ENCODE measurements at places on chromosomes 13 and 19. TPM values are rescaled to one million over a fixed set of nuclear protein-coding genes. Genes with fewer than 3 reads are reported as not detected.

- peak; percentile 58 for DNase-seq
- H3K4me3 ChIP-seq, result peak overlapping the region; percentile 88
- H3K4me1 ChIP-seq, result peaks cover 20% of the 10 kb centered on the region
- H3K27ac ChIP-seq, result peak overlapping the region; percentile 46
Measured at GRCh38 chr19:6108721-6109633, 1.3 kb downstream of the RFX2 start.

DNA sequence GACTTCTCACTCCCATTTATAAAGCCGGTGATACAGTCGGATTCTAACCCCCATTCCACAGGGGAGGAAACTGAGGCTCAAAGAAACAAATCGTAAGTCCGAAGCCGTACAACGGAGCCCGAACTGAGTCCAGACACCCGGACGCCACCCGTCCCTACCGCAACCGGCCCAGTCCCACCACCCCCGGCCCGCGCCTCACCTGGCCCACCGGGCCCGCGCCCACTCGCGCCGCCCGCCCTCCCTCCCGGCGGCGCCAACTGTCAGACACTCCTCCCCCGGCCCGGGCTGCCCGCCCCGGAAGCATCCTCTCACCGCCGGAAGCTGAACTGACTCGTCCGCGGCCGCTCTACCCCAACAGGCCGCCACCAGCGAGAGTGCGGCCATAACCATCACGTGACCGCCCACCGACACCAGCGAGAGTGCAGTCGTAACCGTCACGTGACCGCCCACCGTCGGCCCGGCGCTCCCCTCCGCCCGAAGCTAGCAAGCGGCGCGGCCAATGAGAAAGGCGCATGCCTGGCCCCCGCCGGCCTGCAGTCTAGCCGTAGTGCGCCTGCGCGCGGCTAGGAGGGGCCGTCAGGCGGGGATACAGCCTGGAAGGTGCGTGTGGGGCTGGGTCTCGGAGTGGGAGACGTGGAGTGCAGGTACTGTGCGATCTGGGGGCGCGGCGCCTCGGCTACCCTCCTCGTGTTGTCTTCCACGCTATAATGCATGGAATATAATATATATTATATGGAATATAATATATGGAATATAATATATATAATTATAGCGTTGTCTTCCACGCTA is at the start of the genes C19orf47 and PLD3:
TSS of gene C19orf47 (minus strand) at position 273 of the 789 bp plus-strand sequence. CDS start 6,540 bp downstream, outside the sequence.
TSS of gene PLD3 (plus strand) at position 571 of the 789 bp plus-strand sequence. CDS start 17,789 bp downstream, outside the sequence.
- DNase-seq, result peak; percentile 98
- H3K4me1 ChIP-seq, result peaks cover 30% of the 10 kb centered on the region
- H3K36me3 ChIP-seq, result peaks cover 9% of the 10 kb centered on the region
- H3K27me3 ChIP-seq, result no peaks in the 10 kb centered on the region
- H3K27ac ChIP-seq, result peak within 1 kb of the TSS; percentile 95
- peak within 1 kb of the TSS; percentile 96 for H3K4me3 ChIP-seq

DNA sequence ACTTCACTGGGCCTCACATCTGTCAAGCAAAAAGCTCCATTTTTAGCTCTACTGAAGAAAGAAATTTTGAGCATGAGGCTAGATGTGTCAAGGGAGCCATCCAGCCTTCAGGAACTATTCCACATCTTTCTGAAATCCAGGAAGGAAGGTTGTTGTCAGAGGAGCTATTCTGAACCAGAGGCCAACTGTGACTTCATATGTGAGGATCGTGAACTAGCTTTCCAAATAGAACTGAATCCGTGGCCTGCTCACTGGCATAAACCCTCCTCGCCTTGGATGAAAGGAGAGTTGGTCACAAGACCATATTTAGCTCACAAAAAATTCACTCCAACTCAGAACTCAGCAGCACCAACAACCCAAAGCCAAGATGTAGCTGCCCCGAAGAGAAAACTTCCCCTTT is 195.8 kb downstream of the FOXO1 start:
- no peak overlapping the region for H3K4me3 ChIP-seq
- no peak overlapping the region for H3K27ac ChIP-seq
- H3K27me3 ChIP-seq, result no peaks in the 10 kb centered on the region
- no peak for DNase-seq
- H3K4me1 ChIP-seq, result peaks cover 8% of the 10 kb centered on the region

Gene B3GLCT
- 4.2 TPM for total RNA-seq

GRCh38 chr13:111640006-111640405 is 319.6 kb downstream of the TEX29 start:
- no peak overlapping the region for H3K27ac ChIP-seq
- H3K4me1 ChIP-seq, result no peaks in the 10 kb centered on the region
- DNase-seq, result no peak
- no peak overlapping the region for H3K4me3 ChIP-seq
- H3K27me3 ChIP-seq, result no peaks in the 10 kb centered on the region
- no peaks in the 10 kb centered on the region for H3K36me3 ChIP-seq

DNA sequence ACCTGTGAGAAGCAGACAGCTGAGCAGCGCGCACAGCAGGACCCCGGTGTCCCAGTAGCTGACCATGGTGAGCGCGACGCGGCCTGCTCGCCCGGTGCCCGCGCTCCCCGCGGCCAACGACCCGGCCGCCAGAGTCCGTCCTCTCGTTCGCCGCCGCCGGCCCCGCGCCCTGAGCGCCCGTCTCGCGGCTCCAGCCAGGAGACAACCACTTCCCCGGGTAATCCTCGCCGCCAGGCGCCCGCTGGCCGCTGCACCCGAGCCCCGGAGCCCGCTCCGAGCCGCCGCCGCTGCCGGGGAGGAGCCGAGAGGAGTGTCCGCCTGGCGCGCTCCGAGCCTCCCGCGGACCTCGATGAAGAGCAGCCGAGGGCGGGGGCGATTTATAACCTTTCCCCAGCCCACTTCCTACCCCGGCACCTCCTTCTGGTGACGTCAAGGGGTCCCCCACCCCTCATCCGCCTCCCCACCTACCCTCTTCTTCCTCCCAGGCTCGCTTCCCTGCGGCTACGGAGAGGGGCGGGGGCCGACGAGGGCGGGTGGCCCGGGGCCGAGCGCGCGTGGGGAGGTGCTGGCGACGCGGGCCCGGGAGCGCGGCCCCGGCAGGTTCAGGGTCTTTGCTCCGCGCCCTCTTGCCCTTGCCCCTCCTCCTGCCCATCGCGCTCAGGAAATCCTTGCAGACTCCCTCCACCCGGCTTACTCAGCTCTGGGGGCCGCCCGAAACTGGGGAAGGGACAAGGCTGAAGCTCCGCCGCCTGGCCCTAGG is at the start of gene FLT1:
TSS of gene FLT1 (minus strand) at position 351 of the 760 bp plus-strand sequence. CDS start at position 66, 285 bp downstream.
- H3K27ac ChIP-seq, result no peak within 1 kb of the TSS
- peaks cover 56% of the 10 kb centered on the region for H3K27me3 ChIP-seq
- H3K4me3 ChIP-seq, result peak within 1 kb of the TSS; percentile 63
- H3K36me3 ChIP-seq, result peaks cover 3% of the 10 kb centered on the region
- peak; percentile 63 for DNase-seq

Gene LILRA6
- 0.64 TPM for total RNA-seq

GRCh38 chr13:103908274-103908673 is 842.1 kb upstream of the SLC10A2 start:
- no peaks in the 10 kb centered on the region for H3K36me3 ChIP-seq
- H3K27me3 ChIP-seq, result no peaks in the 10 kb centered on the region
- H3K4me1 ChIP-seq, result no peaks in the 10 kb centered on the region
- no peak overlapping the region for H3K27ac ChIP-seq

GRCh38 chr19:29639086-29639485 is 26.2 kb upstream of the PLEKHF1 start:
- H3K27ac ChIP-seq, result no peak overlapping the region
- peaks cover 11% of the 10 kb centered on the region for H3K27me3 ChIP-seq
- H3K4me3 ChIP-seq, result no peak overlapping the region
- no peak for DNase-seq

- no peaks in the 10 kb centered on the region for H3K4me1 ChIP-seq
- H3K27me3 ChIP-seq, result peaks cover 22% of the 10 kb centered on the region
- H3K36me3 ChIP-seq, result no peaks in the 10 kb centered on the region
- no peak overlapping the region for H3K27ac ChIP-seq
Measured at GRCh38 chr13:26575244-26575643, 17.8 kb downstream of the WASF3 start.

Gene REEP6
- 2.2 TPM for total RNA-seq

Gene FXYD3
- not detected for total RNA-seq

GRCh38 chr19:38596057-38596981 is 21.4 kb downstream of the MAP4K1 start:
- no peak overlapping the region for H3K4me3 ChIP-seq
- peaks cover 44% of the 10 kb centered on the region for H3K36me3 ChIP-seq
- H3K27me3 ChIP-seq, result no peaks in the 10 kb centered on the region
- H3K27ac ChIP-seq, result no peak overlapping the region
